SIG-M5 (cell line): ENCODE measurements at places on chromosomes 11 and 22.

DNA sequence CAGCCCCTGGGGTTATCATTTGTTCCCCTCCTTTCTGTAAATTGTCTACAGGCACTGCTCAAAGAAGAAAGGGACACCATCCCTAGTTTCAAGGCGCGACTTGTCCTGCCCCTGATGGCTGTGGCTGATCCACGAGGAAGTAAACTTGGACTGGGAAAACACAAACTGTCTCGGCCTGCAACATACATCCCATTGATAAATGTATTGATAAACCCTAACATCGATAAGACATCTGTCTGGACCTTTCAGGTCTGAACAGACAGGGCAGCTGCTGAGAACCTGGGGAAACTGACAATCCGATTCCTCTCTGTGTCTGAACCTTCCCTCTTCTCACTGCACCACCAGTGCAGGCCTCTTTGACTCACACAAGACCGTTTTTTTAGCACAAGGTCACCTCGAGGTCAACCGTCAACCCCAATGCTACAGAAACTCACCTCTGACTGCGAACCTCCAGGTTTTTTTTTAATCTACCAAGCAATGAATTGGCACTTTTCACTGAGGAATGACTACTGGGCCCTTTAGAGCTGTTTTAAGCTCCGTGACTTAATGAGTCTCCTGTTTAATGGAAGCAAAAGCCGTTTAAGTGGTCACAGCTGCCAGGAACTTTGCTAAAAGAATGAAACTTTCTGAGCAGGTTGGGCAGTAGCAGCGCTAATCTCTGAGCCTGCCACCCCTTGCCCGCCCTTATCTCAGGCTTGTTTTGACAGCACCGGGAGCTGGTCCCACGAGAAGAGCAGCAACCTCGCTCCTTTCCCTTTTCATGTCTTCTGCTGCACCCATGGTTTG, 203.8 kb upstream of the TMEM45B start:
- DNase-seq = no peak

DNA sequence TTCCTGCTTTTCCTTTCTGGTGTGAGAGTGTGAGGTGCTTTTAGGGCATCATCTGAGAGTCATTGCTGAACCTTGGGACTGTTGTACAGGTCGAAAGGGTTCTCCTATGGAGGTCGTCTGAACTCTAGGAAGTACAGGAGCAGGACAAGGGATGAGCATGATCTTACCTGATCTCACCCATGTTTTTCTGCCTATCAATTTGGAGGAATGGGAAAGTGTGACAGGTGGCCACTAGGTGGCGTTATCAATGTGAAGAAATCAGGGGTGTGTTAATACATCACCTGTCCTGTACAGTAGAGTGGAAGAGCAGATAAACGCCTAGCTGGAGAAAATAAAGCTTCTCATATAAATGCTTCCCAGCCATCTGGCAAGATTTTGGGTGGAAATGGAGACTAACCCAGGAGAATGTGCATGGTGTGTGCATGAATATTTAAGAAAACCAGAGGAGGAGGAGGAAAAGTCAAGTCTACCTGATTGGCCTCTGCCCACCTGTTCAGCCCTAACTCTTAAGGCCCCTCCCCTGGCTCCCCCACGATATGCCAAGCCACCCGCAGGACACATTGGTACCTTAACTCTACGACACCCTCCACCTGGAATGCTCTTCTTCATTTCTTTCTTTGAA, 72.0 kb upstream of the NARS2 start:
- DNase-seq = no peak

- no peak for DNase-seq
Measured at GRCh38 chr11:28738549-28738948, 630.4 kb downstream of the METTL15 start.

DNA sequence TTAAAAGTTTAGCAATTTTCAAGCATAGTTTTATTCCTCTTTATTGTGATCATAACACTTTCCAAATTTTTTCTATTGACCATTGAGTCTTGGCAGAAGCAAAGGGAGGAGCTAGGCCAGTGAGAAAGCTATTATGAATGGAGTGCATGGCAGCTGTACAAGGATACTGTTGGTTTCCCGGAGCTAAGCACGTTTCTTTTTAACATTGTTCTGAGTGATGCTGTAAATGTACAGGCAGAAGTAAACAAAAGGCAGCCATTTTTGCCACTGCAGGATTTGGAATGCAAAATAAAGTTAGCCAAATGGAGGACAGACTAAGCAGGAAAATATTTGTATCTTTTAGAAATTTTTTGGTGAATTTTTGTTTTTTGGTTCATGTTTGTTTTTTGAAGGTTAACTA, 16.2 kb downstream of the CBL start:
- no peak for DNase-seq

DNA sequence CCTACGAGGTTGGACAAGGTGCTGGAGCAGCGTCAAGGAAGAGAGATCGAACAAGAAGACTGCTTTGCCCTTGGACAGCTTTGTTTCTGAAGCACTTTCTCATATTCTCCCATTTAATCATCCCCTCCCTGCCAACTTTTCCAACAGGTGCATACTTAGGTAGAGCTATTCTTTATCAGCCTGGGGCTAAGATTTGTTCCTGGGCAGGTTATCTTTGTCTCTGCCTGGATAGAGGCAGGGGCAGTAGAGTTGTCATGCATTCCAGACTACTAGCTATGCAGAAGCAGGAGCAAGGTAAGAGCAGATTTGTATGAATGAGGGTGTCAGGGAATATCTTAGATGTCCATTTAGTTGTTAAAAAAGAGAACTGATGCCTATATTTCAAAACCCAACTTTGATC, 82.3 kb downstream of the PTPRJ start:
- no peak for DNase-seq

DNA sequence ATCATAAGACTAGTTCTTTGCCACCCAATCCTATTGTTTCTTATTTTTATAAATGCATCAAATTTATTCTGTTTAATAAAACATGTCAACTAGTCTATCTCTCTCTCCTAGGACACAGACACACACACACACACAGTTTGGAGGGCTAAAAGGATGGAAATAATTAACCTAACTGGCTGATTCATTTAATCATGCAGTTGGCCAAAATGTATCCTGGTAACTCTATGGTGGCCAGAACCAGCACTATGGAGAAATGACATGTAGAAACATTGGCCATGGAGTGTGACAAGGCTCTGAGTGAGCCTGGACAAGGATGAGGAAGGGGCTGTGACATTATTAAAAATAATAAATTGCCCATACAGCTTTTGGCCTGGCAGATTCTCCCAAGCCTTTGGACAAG, 64.1 kb downstream of the CLPB start:
- DNase-seq = no peak

- DNase-seq = no peak
Measured at GRCh38 chr22:48262596-48263430, 1500.4 kb downstream of the TBC1D22A start.

DNA sequence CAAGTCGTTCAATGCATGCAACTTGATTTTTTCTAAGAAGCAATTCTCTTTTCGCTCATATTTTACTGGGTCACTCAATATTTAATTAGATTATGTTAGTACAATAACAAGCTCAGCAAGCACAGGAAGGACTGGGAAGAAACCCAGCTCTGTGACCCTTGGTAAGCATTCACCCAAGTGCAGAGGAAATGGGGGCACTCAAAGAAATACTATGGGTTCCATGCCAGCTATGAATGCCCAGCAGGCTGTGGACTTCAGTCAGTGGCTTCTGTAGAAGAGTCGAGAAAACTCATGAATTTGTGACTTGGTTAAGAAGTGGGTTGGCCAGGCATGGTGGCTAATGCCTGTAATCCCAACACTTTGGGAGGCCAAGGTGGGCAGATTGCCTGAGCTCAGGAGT, 123.6 kb downstream of the GALNT18 start:
- DNase-seq = no peak

DNA sequence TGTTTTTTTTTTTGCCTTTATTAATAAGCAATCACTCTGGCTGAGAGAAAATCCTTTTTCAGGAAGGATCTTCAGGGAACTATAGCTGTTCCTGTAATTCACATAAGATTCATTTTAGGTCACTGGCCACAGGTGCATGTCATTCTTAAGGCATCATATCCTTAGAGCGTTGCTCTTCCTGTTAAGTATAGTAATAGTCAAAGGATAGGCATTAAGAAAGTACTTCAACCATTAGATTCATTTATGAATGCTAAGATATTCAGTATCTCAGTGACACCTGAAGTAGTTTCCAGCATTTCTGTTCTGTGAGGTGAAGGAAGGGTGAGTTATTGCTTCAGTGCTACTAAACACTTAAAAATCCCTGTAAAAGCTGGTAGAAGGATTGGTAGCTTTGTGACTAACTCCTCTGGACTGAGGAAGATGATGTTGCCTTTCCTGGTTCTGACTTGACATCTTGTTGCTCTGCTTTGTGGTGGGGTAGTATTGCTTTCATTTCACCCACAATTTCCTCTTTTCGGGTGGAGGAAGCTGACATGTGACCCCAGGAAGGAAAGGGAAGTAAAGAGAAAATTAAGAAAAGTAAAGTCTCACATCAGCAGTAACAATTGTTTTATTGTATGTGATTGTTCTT, 34.7 kb downstream of the RNF169 start:
- DNase-seq = peak; percentile 74

- DNase-seq = peak; percentile 10
Measured at GRCh38 chr11:34552270-34552669, 38.7 kb upstream of the ELF5 start.

GRCh38 chr11:45005106-45005505, 54.4 kb upstream of the TP53I11 start:
- DNase-seq = no peak

GRCh38 chr11:46850829-46851380, 4.8 kb upstream of the CKAP5 start:
- DNase-seq = no peak

- DNase-seq = no peak
Measured at GRCh38 chr11:134657631-134658030, 245.6 kb upstream of the B3GAT1 start.

- DNase-seq = no peak
Measured at GRCh38 chr11:10397226-10397987, 57.7 kb upstream of the AMPD3 start.

GRCh38 chr11:70176940-70177689, 26.0 kb upstream of the FADD start:
- no peak for DNase-seq

DNA sequence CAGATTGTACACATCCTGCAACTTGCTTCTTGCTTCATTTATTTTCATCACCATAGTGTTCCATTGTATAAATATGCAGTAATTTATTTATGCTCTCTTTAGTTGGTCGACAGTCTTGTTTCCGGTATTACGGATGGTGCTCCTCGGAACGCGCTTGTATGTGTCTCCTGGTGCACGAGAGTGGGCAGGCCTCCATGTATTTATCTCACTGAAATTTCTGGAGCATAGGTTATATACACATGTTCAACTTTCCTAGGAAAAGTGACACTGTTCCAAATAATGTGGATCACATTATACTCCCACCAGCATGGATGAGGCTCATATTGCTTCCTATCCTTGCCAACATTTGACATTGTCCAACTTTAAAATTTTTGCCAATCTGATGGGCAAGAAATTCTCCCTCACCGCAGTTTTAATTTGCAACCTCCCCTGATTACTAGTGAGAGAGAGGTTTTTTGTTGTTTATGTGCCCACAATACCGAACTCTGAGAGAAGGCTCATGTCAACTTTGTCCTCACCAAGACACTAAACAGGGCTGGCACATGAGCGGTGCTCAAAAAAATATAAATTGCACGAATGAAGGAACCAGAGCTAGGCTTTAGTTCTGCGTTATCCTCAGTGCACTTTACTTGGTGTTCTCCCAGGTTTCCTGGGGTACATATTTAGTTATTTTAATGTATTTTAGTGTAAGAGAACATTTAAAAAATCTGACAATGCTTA, 3.8 kb downstream of the CSNK2A3 start:
- no peak for DNase-seq

- no peak for DNase-seq
Measured at GRCh38 chr11:41190437-41191082, 268.9 kb downstream of the LRRC4C start.
